ENCODE measurements at places on chromosomes 13 and 19.

DNA sequence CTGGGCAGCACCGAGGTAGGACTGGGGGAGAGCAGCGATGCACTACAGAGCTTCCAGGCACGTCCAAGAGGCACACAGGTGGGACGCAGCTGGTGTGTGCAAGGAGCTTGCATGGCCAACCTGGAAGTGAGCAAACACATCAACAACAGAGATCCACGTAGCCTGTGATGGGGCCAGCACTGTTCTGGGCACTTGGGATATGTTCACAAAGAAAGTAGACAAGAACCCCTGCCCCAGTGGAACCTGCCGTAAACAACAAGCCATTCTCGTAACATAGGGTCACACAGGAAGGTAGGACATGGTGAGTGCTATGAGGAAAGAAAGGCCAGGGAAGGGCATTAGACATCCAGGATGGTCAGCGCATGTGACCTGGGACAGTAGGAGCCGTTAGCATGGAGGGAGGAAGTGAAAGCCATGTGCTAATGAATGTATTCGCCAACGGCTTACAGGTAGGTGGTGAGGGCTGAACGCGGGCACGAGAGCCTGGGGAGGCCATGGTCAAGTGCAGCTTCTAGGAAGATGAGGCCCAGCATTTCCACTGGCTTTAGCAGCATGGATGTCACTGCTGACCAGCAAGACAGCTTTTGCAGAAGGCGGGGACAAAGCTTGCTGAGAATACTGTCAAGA is 105.5 kb downstream of the TEX26 start:
- no peak for DNase-seq

DNA sequence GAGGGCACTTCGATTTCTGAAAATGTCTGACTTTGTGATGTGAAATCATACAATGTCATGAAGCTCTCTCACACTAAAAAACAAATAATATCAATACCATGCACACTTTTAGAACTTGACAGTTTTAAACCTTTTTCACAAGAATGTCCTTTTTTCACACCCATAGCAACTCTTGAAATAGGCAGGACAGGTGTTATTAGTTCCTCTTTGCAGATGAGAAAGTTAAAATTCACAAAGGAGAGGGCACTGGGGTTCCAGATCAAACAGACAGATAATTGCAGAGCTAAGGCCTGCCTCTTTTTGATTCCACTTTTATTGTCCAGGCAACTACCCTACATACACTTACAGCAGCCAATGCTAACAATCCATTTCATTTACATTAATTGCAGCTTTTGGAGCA is 142.8 kb downstream of the KLF12 start:
- no peak for DNase-seq

GRCh38 chr13:61170856-61171255 is 244.8 kb downstream of the PCDH20 start:
- no peak for DNase-seq

- no peak for DNase-seq
These were observed 43.4 kb upstream of the N4BP2L1 start for GRCh38 chr13:32471187-32471922.

GRCh38 chr19:5091684-5092480 is 123.0 kb downstream of the KDM4B start:
- peak; percentile 55 for DNase-seq

GRCh38 chr19:36572593-36573019 is 486 bp downstream of the ZNF529 start:
- DNase-seq, result no peak

GRCh38 chr19:17548145-17548544 is 7.3 kb upstream of the COLGALT1 start:
- DNase-seq, result no peak
